ENCODE measurements at places on chromosomes 3 and 15.
A peak's percentile ranks its signal among the peaks of the same experiment; 100 is the strongest.

- no peak for DNase-seq
Observed at GRCh38 chr15:79408041-79408440, 24.1 kb upstream of the MINAR1 start.

- peak; percentile 47 for DNase-seq
Observed at GRCh38 chr3:123700791-123701722, 116.2 kb upstream of the HACD2 start.

DNA sequence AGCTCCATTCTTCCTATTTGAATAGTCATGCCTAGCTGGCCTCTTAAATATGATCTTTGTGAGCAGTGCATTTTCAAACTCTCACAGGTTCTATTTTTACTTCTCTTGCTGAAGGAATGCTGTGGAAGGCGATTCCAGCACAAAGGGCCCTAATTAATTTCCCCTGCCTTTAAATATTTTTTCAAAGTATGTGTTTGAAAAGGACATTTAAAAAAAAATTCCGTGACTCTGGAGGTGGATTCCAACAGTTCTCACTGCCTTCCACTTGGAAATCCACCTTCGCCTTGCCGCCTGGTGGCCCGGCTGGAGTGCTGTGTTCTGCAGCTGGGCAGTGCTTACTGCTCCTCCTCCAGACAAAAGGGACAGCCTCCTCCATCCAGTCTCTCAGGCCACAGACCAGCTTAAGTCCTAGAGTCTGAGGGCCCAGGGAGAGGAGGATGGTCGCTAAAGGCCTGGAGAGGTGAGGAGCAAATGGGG is 61.5 kb upstream of the CORO2B start:
- peak; percentile 83 for DNase-seq

DNA sequence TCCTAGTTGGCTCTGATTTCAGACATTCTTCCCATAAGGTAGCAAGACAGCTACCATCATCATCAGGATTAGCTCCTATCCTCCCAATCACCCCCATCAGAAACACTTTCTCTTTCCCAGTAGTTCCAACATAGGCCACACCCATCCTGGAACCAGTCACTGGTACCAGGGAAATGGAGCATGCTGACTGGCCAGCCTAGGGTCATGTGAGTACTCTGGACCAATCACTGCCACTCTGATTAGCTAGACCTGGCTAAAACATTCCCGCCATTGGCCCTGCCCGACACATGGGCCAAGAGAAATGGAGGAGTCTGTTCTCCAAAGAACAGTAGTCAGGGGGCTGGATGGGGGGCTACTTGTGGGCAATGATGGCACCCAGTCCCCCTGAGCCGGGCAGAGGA is 12.4 kb downstream of the EFCC1 start:
- no peak for DNase-seq

DNA sequence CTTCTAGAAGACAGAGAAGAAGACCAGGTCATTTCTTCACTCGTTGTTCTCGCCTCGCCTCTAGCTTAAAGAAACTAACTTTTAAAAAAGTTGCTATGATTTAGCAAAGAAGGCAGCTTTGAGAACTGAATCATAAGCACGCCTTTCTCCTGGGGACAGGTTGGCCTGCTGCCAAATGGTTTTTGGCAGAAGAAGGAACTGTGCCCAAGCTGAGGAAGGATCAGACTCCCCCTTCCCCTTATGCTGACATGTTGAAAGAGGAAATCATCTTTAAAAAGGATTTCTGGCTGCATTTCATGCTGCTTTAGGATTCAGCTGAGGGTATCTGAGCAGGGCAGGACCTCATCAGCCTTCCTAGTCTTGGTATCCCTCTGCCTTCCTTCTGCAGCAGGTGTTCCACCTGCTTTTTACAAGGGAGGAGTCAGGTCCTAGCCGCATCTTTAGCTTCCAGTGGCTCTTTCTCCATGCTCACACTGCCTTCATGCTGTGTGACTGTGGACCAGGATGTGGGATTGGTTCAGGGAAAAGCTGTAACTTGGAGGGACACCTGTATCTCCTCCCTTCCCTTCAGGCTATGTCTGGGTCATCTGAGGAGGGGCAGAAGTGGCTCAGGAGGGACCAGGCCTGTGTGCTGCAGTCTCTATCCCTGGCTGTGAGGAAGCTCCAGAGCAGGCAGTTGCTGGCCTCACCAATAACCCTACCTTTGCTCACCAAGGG is 34.1 kb upstream of the HACD2 start:
- peak; percentile 87 for DNase-seq

All from fibroblast of upper back skin (primary cell).